ENCODE measurements at places on chromosomes 7 and 10.

DNA sequence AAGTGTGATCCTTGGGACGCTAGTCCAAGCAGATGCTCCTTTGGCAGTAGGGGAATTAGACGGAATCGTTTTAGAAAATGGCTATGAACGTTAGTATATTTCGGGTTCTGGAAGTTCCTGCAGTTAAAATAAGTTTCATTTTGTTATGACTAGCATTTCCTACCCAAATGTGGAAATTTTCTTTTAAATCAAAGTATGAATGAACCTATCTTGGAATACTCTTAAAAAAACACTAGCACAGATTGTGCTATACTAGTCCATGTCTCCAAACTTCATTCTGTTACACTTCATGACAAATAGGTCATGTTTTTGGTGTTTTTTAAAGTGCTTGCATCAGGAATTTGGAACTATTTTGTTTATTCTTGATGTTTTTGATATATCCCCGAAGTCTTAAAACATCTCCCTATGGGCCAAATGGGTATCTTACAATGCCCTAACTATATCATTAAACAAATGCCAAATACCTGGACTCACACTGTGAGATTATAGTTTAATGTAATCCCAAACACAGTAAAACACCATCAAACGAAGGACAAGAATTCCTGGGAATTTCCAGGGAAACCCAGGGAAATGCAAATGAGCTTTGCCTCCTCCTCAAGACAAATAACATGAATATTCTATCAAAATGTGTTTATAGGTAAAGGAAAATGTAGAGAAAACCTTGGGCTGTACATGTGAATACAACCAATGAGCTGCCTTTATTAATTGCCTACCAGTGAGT, 75.9 kb upstream of the PTPRZ1 start:
- DNase-seq: no peak

GRCh38 chr7:36964297-36964696, 240.0 kb upstream of the AOAH start:
- no peak for DNase-seq

DNA sequence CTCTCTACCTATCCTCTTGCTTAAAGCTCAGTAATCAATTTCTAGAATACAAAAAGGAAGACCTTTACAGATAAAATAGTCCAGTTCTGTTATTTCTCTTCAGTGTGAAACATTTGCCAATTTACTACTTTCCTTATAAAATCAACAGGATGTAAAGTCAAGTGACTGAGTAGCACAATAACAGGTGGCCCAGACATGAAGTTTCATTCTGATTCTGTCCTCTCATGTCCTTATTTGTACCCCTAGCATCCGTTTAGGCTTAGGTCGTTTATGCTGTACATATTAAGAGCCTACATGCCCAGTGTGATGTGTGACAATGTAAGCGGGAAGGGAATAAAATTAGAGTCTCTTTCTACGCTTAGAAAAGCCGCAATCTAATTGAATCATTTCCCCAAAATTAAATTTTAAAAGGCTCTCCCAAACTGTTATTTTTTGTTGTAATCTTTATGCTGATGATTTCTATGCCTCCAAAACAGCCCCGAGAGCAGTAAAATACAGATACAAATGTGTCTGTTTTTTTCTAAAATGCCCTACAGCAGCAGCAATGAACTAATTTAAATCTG, 29.1 kb downstream of the EPC1 start:
- no peak for DNase-seq

GRCh38 chr7:50648570-50649169, 83.5 kb upstream of the DDC start:
- DNase-seq: no peak

DNA sequence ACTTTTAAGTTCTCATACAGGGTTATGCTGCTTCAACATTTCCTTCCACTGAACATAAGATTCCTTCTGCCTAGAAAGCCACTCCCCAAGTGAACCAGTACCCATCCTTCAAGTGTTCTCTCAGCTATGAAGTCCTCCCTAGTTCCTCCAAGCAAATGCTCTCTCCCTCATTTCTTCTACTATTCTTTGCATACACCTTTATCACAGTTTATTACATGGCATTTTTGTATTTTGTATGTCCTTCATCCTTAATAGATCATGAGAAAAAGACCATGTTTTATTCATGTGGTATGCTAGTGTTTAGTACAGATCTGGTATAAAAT, 1.9 kb downstream of the SYPL1 start:
- DNase-seq: no peak

- DNase-seq: no peak
Observed at GRCh38 chr10:1328981-1329614, 272.9 kb downstream of the WDR37 start.

- DNase-seq: no peak
Observed at GRCh38 chr10:22825841-22826240, 102.0 kb upstream of the ARMC3 start.

DNA sequence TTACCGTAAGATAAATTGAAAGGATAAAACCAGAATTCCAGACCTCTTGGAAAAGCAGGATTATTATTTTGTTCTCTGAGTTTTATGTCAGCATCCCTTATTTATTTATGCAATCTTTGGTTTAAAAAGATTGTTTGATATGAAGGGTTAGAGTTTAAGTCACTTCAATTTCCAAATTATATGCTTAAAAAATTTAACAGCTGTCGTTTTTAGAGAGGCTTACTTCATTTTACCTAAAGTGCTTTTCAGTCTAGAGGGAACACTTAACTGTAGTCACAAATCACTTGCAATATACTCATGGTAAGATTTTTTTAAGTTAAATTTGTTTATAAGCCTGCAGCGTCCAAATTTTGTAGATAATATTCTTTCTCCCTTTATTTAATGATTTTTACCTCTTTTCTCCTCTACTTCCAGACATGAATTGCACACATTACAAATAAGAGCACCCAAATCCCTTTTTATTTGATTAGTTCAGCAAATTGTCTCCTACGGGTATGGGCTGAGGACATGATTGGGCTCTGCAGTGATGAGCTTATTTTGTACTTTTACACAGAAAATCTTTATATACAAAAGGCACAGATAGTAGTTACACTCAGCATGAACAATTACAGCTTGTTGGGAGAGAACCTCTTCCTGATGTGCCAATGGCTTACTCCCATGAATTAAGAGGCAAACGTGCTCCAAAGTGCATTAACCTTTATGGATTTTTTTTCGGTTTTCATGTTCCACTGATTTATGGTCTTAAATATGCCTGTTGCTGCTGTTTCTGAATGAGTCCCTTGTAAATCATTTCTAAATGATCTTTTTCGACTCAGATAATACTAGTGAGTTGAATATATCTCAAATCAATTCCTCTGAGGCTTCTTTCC, 319.3 kb upstream of the LRGUK start:
- no peak for DNase-seq

GRCh38 chr10:93039721-93040120, 20.9 kb upstream of the CYP26C1 start:
- DNase-seq: no peak

GRCh38 chr7:155357573-155358041, 59.9 kb downstream of the INSIG1 start:
- DNase-seq: no peak

DNA sequence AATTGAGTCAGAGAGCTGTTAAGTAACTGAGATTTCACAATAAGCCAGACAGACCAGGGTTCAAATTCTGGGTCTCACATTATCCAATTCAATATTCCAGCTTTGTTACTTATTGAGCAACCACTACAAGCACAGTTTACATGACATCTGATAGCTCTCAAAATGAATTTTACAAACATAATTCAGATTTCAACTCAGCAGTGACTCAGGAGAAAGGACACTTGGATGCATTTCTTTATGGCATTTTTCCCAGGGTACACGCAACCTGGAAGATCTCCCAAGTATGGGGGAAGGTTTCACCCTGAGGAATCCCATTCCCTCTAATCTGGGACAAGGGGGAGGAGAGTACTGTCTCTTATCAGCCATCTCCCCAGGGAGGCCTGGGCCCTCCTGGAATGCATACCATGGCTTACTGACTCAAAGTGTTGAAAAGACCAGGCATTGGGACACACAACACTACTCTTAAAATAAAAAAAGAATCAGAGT, 102.4 kb downstream of the CFTR start:
- no peak for DNase-seq

- no peak for DNase-seq
Observed at GRCh38 chr7:41446606-41447449, 256.1 kb downstream of the INHBA start.

GRCh38 chr10:71675295-71675970, 44.1 kb downstream of the C10orf105 start:
- DNase-seq: no peak

DNA sequence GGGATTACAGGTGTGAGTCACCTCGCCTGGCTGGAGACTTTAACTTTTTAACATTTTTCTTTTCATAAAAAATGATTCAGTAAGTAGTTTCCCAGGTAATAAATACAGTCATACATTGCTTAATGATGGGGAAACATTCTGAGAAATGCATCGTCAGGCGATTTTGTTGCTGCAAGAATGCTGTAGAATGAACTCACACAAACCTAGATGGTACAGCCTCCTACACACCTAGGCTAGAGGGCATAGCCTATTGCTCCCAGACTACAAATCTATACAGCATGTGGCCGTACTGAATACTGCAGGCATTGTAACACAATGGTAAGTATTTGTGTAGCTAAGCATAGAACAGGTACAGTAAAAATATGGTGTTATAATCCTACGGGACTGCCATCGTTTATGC, 108.5 kb upstream of the SFMBT2 start:
- DNase-seq: no peak

DNA sequence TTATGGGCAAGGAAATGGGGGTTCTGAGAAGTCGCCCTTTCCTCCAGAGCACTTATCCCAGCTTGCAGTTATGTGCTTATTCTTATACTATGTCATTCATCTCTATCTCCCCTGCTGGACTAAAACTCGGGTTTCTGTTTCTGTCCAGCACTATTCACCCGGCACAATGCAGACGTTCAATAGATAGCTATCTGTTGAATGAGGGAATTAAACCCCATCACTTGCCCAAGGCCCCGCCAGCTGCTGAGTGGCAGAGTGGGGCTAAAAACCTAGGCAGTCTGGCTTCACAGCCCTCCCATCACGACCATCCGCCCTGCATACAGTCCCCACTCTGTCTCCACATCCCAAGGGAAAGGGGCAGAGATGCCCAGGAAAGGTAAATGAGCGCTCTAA, 5.4 kb downstream of the SLIT1 start:
- no peak for DNase-seq

DNA sequence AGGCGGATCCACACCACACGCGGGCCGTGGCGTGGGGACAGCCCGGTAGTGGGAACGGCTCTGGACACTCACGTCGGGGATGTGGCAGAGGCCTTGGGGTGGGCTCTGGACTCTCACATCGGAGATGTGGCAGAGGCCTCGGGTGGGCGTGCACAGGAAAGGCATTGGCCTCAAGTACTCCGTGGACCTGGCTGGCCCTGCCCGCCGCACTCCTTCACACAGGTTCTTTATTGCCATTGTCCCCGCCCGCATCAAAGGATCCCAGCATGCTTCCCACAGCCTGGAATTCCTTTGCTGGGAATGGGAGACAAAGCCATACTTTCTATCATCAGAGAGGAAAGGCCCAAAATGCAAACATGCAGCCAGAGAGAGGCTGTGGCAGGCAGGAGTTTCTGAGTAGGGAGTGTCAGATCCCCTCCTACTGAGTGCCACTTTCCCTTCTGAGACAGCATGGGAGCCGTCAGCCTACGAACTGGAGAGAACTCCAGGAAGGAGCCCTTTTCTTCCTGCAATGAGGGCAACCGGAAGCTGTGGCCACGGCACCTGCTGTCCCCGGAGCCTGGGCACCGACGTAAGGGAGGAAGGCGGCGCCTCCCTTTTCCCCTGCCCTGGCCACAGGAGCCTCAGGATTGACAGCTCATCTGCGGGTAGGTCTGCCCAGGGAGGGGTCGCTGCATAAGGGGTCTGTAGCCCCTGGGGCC, 51.5 kb downstream of the RBM17 start:
- no peak for DNase-seq

DNA sequence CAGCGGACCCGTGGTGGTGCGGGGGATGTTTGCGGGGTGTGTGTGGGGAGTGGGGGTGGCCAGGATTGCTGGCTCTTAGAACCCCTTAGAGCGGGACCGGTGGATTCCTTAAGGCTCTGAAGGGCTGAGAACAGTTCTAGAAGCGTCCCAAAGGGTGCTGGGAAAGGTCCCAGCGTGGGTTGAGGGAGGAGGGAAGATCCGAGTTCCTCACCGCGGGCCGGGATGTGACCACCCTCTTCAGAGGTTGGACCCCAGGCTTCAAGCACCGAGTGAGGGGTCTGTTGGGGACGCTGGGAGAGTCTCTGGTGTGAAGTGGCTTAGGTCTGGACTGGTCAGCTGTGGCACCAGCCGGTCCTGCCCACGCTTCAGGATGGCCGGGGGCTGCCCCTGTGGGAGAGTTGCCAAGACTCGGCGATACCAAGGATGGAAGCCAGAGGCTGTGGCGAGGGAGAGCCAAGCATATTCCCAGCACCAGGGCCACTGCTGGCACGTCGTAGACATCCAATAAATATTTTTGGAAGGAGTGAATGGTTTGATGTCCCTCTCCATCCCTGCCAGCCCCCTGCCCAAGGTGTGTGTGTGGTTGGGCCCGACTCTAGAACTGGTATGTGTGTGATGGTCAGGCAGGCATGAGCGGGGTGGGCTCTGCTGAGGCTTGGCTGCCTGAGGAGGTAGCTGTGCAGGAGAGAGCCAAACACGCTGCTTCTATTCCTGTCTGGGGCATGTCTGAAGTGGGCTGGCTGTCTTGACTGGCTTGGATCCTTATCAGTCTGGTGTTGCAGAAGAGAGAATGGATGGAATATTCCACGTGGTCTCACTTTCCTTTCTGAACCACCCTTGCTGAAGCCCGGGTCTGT, 19.2 kb downstream of the ZNF775 start:
- DNase-seq: no peak

Measured in NCI-H2107 (cell line).